ENCODE measurements at places on chromosomes 11 and 22. TPM values are rescaled to one million over a fixed set of nuclear protein-coding genes. Genes with fewer than 3 reads are reported as not detected.

DNA sequence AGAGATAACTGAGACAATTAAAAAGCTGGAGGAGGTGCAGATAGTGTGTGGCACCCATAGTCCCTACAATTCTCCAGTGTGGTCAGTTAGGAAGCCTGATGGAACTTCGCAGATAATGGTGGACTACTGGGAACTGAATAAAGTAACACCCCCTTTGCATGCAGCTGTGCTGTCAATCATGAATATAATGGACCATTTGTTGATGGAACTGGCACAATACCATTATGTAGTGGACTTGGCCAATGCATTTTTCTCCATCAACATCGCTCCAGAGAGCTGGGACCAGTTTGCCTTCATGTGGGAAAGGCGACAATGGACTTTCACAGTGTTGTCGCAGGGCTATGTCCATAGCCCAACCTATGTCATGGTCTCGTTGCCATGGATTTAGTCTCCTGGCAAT lies 324.2 kb downstream of the TMEM135 start:
- DNase-seq: no peak
- H3K4me1 ChIP-seq: no peaks in the 10 kb centered on the region
- no peak overlapping the region for H3K4me3 ChIP-seq
- no peaks in the 10 kb centered on the region for H3K27me3 ChIP-seq

GRCh38 chr11:61473370-61474012 lies 35.1 kb upstream of the LRRC10B start:
- no peak overlapping the region for H3K4me3 ChIP-seq
- H3K27me3 ChIP-seq: peaks cover 2% of the 10 kb centered on the region
- no peak overlapping the region for H3K27ac ChIP-seq

Gene MYO7A
- 5.4 TPM for total RNA-seq

Gene GSTT2B
- total RNA-seq: not detected

Gene OOSP2
- total RNA-seq: not detected

Gene KREMEN1
- not detected for total RNA-seq

DNA sequence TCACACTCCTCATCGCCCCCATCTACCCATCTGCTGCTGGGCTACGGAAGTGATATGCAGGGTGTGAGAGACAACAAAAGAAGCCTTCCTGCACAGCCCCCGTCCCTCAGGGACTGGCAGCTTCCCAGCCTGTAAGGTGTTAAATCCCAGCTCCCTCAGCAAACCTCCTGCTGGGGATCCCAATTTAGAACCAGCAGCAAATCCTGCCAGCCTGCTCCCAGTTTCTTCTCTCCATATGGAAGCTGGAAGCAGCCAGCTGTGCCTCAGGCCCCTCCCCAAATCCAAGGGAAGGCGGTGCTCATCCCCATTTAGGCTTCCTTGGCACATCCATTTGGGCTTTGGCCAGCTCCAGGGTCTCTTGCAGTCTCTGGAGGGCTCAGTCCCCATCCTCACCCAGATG lies 47.5 kb downstream of the PAMR1 start:
- no peak overlapping the region for H3K27ac ChIP-seq
- no peaks in the 10 kb centered on the region for H3K4me1 ChIP-seq
- no peak overlapping the region for H3K4me3 ChIP-seq
- H3K27me3 ChIP-seq: peaks cover 24% of the 10 kb centered on the region
- no peaks in the 10 kb centered on the region for H3K36me3 ChIP-seq

- DNase-seq: no peak
- no peak overlapping the region for H3K4me3 ChIP-seq
- no peaks in the 10 kb centered on the region for H3K4me1 ChIP-seq
These were observed 130.1 kb downstream of the TRPC6 start for GRCh38 chr11:101453682-101454081.

Gene VSIG10L2
- total RNA-seq: not detected

DNA sequence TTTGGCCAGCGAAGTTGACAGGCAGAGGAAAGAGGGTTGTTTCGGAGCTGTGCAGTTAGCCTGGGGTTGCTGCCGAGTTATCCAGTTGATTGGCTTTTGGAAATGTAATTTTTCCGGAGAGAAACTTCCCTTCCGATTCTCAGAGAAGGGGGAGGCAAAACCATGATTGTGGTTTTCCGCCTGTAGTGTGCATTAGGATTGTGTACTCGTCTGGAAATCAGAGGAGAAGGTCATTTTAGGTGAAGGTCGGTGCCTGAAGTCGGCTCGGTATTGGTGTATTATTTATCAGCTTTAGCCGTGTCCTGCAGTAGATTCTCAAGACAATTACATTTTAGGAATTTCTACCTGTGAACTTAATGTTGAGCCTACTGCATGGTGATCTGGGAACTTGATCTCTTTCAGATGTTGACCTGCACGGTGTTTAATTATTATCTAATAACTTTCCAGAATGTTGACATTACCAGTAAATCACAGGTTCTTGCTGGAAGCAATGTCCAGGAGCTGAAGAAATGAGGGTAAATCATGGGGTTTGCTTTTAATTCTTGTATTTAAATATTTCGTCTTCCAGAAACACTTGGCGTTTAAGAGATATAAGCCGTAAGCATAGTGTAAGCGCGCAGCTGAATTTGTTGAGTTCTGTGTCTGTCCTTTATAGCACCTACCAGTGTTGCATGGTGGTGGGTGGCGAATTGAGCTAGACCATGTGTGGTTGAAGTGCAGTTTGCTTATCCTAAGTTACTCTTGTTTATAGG lies 1.3 kb downstream of the ARHGEF12 start:
- peaks cover 42% of the 10 kb centered on the region for H3K27me3 ChIP-seq
- no peak for DNase-seq
- peaks cover 2% of the 10 kb centered on the region for H3K36me3 ChIP-seq
- peaks cover 37% of the 10 kb centered on the region for H3K4me1 ChIP-seq
- H3K27ac ChIP-seq: peak overlapping the region; percentile 74
- H3K4me3 ChIP-seq: peak overlapping the region; percentile 91

DNA sequence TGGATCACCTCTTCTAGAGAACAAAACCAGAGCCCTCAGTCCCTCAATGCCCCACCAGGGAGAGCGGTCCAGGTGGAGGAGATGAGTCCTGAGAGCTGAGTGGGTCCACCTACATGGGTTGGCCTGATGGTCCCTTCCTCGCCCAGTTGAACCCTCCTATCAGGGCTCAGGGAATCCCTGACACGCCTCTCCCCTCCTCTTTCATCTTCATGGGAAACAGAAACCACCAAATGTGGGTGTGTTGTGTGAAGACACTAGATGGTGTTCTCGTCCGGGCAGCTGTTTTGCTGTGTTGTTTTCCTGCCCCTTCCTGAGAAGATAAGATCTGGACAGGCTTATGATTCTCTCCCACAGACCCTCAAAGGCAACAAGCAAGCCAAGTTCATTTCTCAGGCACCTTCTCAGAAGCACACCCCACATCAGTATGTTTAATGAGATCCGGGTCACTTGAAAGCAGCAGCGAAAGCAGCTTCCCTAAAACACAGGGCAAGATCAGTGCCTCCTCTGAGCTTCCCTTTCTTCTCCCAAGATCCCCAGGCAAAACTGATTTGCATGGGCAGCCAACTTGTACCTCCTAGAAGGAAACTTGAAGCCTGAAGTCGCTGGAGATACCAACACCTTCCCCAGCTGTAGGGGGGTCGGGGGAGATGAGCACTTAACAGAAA lies 35.3 kb upstream of the POU2AF1 start:
- H3K4me3 ChIP-seq: peak overlapping the region; percentile 77
- peak overlapping the region; percentile 97 for H3K27ac ChIP-seq
- H3K27me3 ChIP-seq: no peaks in the 10 kb centered on the region
- H3K4me1 ChIP-seq: peaks cover 98% of the 10 kb centered on the region

- peaks cover 21% of the 10 kb centered on the region for H3K4me1 ChIP-seq
- peak overlapping the region; percentile 56 for H3K4me3 ChIP-seq
- peak overlapping the region; percentile 81 for H3K27ac ChIP-seq
- H3K36me3 ChIP-seq: peaks cover 22% of the 10 kb centered on the region
- no peak for DNase-seq
These were observed 67.7 kb downstream of the BCL2L13 start for GRCh38 chr22:17705951-17706900.

Gene EMID1
- not detected for total RNA-seq

DNA sequence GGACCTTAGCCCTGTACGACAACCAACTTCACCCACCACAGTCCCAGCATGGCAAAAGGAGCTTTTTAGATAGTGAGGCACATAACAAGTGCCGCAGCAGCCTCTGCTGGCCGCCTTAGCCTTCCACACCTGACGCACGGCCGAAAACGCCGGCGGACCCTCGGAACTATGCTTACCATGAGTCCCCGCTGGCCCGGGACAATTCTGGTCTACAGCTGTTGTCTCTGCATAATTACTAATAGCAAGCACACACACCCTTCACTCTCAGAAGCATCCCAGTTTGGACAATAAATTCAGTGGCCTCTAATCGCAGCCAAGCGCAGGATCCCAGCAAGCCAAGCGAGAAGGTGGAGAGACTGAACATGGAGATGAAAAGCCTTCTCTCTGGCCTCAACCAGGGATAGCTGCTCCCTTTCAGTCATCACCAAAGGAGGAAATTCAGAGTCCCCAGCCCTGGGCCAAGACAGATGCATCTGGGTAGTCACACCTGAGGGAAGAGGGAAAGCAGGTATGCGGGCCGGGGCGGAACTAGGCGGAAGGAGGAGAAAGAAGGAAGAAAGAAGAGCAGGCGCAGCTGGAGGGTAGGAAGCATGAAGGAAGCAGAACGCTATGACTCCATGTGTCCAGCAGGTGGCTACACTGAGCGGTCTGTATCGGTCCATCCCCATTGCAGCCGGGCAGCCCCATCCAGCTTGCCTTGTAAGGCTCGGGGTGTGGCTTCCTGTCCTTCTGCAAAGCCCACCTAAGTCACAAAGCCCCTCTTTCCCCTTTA lies 40.3 kb downstream of the BUD13 start:
- H3K4me3 ChIP-seq: peak overlapping the region; percentile 53
- peaks cover 5% of the 10 kb centered on the region for H3K27me3 ChIP-seq
- no peak overlapping the region for H3K27ac ChIP-seq
- peaks cover 17% of the 10 kb centered on the region for H3K4me1 ChIP-seq

Gene NPAS4
- not detected for total RNA-seq

All from activated B cell treated with CpG ODN at 0.5 μM for 24 hours (primary cell).